ENCODE measurements at places on chromosomes 4 and X.

GRCh38 chr4:141871086-141871770 lies 234.8 kb downstream of the IL15 start:
- no peak for DNase-seq

DNA sequence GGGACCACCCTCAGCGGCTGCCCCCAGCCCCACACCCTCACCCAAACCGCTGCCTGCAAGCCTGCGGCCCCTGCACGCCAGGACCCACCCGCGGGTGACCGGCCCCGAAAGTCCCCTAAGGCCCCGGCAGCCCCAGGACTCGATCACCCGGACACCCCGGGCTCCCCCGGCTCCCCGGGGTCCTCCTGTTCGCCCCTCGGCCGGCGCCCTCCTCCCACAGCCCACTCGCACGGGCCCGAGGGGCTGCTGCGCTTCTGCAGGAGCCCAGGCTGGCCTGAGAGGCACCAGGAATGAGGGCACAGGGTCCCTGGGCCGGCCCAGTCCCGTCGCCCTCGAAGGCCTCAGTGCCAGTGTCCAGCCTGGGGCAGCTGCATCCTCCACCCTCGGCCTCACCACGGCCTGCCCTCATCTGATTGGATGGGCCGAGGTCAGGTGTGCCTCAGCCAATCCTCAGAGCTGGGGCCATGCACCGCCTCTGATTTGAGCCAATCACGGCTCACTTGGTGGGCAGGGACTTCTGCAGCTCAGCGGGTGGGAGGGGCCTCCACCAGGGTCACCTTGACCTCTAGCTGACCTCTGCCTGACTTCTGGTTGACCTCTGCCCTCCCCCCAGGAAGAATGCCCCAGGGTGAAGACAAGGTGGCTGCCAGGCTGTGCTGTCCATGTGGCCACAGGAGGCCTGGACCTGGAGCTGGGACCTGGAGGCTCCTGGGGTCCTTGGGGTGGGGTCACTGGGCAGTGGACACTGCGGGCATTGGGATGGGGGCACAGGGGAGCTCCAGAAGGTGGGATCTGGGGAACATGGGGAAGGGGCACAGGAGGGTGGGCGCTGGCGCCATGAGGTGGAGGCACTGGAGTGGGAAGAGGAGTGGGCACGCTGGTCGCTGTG lies 97.6 kb upstream of the NKX1-1 start:
- no peak for DNase-seq

DNA sequence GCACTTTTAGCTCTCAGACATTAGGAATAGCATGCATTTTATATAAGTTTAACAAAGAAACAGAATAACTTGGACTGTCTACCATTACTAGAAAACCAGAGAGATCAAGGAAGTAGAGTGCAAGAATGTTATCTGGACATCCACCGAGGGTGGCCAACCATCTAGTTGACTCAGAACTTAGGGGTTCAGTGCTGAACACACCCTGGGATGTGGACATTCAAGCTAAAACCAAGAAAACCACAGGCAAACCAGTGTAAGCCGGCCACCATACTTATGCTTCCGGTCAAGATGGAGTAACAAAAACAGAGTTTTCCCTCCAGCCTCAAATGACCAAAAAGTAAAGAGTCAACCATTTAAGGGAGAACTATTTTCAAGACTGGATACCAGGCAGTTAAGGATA lies 181.4 kb upstream of the MXRA5 start:
- no peak for DNase-seq

- no peak for DNase-seq
Measured at GRCh38 chrX:48470110-48470832, at the start of gene SLC38A5. Gene SLC38A5 (minus strand): TSS chrX:48470260. CDS start chrX:48467924, 2,336 bp downstream.

DNA sequence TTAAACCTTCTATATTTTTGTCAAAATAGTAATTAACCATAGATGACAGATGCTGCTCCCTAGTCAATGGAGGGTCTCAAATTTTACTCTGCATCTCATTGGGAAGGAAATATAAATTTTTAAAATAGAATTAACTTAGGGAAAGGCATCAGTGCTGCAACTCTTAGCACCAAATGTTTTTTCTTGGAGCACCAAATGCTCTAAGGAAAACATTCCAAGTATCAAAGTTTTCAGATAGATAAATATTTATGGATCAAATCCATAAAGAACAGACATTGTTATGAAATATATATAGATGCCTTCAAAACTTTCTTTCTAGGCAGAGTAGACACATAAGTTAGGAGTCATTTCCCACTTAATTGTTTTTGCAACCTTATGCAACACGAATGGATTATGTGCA lies 168.7 kb downstream of the ANTXR2 start:
- DNase-seq = no peak

- no peak for DNase-seq
Measured at GRCh38 chrX:114365065-114365834, 218.6 kb upstream of the HTR2C start.

DNA sequence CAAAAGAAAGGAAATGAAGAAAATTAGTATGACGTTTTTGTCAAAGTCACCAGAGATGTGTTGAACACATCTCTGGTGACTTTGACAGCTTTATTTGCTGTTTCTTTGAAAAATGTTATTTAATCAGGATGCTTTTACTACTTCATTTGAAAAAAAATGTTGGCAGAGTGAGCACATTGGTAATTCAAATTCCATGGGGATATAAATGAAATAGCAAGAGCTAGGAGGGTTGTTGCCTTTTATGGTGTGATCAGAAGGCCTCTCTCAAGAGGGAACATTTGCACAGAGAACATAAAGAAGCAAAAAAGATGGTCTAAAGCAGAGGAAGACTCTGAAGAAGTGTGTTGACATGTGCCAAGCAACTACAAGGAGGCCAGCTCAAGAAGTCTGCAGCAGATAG lies 46.6 kb upstream of the CXCL8 start:
- no peak for DNase-seq

DNA sequence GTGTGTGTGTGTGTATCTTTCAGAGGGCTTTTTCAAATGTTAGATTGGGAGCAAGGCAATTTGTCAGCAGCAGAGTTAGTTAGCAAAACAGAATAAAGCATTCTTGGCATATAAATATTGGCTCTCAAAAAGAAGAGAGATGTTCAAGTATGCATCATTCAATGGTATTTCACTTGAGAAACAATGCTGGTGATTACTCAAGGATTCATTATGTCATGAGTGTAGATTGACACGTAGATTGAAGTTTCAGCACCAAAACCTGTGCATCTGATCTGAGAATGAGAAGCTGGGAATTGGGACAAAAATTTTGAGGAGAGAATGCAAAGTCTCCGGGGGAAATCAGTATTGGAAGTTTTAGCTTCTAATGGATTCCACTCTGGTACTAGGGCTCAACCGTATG lies 241.4 kb downstream of the FRMPD4 start:
- DNase-seq = no peak

DNA sequence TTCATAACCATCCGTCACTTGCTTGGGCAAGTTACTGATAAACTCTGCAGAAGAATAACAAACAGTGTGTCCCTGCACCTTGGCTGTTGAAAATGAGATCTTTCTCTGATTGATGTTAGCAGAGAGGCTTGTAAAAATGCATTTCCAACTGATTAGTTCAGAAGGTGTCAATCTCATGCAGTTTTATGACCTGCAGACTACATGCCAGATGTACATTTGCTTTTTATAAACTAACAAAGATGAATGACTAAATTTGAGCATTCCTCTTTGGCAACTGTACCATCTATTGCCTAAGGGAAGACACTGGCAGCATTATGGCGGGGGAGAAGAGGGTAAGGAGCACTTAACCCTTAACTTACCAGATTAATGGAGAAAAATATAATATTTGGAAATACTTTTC lies 192.8 kb downstream of the DCTD start:
- no peak for DNase-seq
